Vagina (tissue), 2 donors: ENCODE measurements at places on chromosomes 4 and X.

- DNase-seq = no peak
Measured at GRCh38 chrX:36986231-36986630, 21.9 kb upstream of the FAM47C start.

GRCh38 chr4:8647626-8648025 lies 55.1 kb downstream of the CPZ start:
- no peak for DNase-seq

DNA sequence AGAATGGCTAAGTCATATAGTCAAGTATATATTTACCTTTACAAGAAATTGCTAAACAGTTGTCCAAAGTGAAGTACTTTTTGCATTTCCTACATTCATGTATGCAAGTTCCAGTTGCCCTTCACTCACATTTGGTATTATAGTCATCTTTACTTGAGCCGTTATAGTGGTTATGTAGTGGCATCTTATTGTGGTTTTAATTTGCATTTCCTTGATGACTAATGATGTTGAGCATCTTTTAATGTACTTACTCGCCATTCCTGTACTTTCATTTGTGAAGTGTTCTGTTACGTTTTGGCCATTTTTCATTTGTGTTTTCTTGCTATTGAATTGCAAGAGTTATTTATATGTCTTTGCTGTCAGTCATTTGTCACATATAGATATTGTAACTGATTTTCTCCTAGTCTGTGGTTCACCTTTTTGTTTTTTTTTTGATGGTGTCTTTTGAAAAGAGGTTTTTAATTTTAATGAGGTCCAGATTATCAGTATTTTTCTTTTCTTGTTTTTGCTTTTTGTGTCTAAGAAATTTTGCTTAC lies 27.6 kb downstream of the ARFIP1 start:
- DNase-seq = no peak

DNA sequence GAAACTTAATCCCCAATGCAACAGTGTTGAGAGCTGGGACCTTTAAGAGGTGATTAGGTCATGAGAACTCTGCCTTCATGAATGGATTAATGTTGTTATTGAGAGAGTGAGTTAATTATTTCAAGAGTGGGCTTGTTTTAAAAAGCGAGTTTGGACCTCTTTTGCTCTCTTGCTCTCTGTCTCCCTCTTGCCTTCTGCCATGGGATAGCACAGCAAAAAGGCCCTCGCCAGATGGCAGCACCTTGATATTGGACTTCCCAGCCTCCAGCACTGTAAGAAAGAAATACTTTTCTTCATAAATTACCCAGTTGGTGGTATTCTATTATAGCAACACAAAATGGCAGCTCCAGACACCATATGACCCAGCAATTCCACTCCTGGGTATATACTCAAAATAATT lies 7.0 kb upstream of the ATP6AP2 start:
- no peak for DNase-seq

GRCh38 chr4:95158626-95159025 lies 390.1 kb downstream of the UNC5C start:
- no peak for DNase-seq

DNA sequence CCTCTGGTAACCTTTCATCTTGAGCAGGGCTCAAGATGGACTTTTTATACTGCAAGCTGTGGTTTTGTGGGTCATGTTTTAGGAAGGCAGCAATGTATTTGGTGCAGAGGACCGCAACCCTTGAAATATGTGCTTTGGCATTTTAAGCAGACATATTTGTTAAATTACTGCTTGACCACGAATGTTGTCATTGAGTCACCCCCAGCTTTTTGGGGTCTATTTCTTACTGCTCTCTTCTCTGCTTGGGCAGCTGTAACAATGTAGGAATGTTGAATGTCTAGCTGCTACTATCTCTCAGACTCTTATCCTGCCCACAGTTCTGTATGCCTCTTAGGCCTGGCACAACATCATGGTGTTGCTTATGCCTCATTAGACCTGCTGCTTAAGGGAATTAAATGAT lies 6.0 kb downstream of the RBPJ start:
- no peak for DNase-seq

GRCh38 chr4:54367059-54367458 lies 138.0 kb downstream of the PDGFRA start:
- DNase-seq = no peak

- no peak for DNase-seq
Measured at GRCh38 chrX:118862091-118862490, 38.5 kb downstream of the ZCCHC12 start.

DNA sequence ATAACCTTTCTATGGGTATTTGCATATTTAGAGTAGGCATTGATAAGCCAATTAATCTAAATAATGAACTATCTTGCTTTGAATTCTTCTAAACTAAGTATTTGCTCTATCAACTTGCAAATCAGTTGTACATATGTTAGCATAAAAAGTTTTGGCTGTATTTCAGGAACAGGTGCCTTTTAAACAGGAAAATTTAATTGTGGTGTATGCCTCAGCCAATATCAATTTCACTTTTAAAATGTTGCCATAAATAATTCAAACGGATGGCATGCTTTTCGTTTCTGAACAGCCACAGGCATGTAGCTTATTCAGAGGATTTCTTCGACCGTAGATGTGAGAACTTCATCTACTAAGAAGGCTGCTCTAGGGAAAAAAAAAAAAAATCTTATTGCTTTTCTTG lies 99.9 kb downstream of the DCLK2 start:
- DNase-seq = no peak

DNA sequence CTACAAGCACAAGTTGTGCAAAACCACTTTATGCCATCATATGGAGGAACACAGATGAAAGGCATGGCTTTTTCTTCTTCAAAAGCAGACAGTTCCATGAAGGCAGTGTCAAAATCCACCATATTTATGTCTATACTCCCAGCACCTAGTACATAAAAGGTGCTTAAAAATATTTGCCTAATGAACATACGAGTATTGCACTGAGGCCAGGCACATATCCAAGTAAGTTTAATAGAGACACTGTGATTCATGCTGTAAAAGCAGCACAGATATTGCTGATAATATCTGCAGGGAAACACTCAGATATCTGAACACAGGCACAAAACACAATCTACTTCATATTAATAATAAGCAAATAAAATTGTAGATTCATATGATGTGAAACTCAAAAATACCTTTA lies 48.1 kb upstream of the CXCL8 start:
- DNase-seq = no peak

GRCh38 chr4:169416997-169417396 lies 146.2 kb upstream of the SH3RF1 start:
- no peak for DNase-seq
